Activated T-cell treated with anti-CD3 and anti-CD28 coated beads, Interleukin-2, amount 50 U/mL, for 24 hours (primary cell): ENCODE measurements at places on chromosomes 2 and 18.
A peak's percentile ranks its signal among the peaks of the same experiment; 100 is the strongest.

DNA sequence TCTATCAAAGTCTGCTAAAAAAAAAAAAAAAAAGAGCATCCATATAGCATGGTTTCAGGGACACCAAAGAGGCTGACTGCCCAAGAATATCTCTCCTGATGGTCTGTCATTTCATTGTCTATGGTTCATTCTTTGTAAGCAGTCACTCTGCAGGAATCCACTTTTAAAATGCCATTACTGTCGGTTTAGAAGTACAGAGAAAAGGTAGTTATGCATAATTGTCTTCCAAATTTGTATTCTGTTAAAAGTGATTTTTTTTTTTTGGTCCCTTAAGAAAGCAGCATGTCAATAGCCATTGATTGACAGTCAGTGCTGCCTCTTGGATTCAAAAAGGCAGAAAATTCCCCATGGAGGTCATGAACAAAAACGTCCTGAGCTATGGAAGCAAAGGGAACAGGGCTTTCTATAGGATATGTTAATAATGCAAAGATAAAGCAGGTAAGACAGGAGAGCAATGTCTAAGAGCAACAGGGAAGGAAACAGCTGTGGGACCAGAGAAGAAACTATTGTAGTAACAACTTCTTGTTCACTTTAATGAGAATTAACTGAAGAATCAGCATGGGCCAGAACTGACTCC, 245.8 kb downstream of the TMX3 start:
- DNase-seq = no peak
- peaks cover 6% of the 10 kb centered on the region for H3K4me1 ChIP-seq
- H3K4me3 ChIP-seq = no peak overlapping the region
- H3K27ac ChIP-seq = no peak overlapping the region
- H3K27me3 ChIP-seq = peaks cover 3% of the 10 kb centered on the region

DNA sequence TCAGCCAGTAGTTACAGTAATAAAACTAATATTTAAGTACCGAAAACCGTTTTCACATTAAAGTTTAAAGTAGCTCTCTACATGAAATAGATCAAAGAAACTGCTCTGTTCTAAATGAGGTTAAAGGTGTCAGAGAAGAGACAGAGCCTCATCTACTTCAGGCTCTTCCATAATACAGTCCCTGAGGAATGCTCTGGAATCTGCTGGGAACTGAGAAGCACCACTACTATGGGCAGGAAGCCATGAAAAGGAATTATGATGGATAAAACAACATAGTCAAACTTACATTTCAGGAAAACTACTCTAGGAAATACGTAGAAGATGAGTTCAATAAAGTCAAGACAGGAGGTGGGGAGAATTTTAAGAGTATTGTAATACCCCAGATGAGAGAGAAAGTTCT, 60.0 kb downstream of the ROCK1 start:
- no peaks in the 10 kb centered on the region for H3K27me3 ChIP-seq
- H3K27ac ChIP-seq = no peak overlapping the region
- H3K4me3 ChIP-seq = no peak overlapping the region
- H3K4me1 ChIP-seq = peaks cover 47% of the 10 kb centered on the region

DNA sequence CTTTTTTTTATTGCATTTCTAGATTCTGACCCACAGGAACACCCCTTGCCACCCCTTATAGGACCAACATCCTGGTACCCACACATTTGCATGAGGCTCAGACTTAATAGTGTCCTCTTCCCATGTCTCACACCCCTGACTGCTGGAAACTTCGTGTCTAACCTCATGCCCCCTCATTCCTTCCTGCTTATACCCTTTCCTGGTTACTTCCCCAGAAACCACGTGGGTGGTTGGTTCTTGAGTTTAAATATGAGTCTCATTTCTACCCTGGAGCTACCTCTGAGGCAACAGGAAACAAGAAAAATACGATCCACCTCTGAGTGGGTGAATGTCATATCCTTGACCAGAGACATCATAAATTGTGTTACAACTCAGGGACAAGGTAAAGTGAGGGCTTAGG, 1.6 kb downstream of the TNP1 start:
- no peak for DNase-seq
- no peaks in the 10 kb centered on the region for H3K36me3 ChIP-seq
- peaks cover 10% of the 10 kb centered on the region for H3K27me3 ChIP-seq

DNA sequence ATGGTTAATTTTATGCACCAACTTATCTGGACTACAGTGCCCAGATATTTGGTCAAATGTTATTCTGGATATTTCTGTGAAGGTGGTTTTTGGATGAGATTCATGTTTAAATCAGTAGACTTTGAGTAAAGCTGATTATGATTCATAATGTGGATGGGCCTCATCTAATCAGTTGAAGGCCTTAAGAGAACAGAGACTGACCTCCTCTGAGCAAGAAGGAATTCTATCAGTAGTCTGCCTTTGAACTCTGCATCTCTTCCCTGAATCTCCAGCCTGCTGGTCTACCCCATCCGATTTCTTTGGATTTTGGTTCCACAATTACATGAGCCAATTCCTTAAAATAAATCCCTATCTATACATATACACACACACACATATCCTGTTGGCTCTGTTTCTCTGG, 82.8 kb upstream of the MAP4K3 start:
- H3K27me3 ChIP-seq = no peaks in the 10 kb centered on the region
- H3K27ac ChIP-seq = no peak overlapping the region
- H3K4me3 ChIP-seq = no peak overlapping the region
- peaks cover 5% of the 10 kb centered on the region for H3K36me3 ChIP-seq
- no peak for DNase-seq

GRCh38 chr2:233208382-233209116, 42.9 kb upstream of the ATG16L1 start:
- no peak overlapping the region for H3K4me3 ChIP-seq
- peaks cover 38% of the 10 kb centered on the region for H3K36me3 ChIP-seq
- H3K4me1 ChIP-seq = peaks cover 7% of the 10 kb centered on the region
- DNase-seq = no peak
- H3K27ac ChIP-seq = peak overlapping the region; percentile 44
- no peaks in the 10 kb centered on the region for H3K27me3 ChIP-seq

DNA sequence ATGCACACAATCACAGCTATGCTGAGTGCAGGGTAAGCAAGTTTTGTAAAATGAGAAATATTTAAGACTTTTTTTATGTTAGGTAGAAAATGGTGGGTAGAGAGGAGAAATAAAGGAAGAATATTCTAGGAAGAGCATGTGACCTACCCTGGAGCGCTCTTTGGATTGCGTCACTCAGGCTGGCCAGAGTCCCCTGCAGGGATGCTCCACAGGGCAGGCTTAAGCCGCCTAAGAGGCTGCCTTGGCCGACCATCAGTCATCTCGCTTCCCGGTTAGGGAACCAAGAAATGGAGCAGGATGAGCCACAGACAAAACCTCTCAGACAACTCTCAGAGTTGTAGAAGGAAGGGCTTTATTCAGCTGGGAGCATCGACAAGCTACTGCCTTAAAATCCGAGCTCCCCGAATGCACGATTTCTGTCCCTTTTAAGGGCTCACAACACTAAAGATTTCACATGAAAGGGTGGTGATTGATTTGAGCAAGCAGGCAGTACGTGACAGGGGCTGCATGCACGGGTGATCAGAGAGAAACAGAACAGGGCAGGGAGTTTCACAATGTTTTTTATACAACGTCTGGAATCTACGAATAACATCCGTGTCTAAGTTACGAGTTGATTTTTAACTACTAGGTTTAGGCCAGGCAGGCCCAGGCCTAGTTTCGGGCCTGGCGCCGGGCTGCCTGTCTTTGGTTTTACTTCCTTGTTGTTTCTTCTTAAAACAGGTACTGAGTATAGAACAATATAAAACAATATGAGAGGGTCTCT, 1072.0 kb downstream of the CBLN2 start:
- H3K4me1 ChIP-seq = no peaks in the 10 kb centered on the region
- no peaks in the 10 kb centered on the region for H3K36me3 ChIP-seq
- H3K4me3 ChIP-seq = no peak overlapping the region
- no peak overlapping the region for H3K27ac ChIP-seq

DNA sequence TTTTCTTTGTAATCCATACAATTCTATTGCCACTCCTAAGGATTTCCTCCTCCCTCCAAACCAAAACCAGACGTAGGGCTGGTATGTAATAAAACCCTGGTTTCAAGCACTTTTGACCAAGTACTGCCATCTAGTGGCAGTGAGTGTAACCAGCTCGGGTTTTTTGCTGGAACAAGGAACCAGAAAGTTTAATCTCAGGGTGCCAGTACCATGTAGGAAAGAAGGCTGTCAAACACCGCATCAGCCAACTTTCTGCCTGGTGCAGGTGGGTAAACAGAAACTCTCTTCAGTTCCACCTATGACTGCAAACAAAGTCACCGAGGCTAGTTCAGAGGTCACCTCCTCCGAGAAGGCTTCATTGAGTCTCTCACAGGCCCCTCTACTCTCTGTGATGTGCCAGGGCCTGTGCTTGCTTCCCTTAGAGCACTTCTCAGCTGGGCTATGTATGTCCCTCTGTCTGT, 10.2 kb upstream of the THNSL2 start:
- peak; percentile 58 for DNase-seq
- no peaks in the 10 kb centered on the region for H3K36me3 ChIP-seq
- H3K27ac ChIP-seq = no peak overlapping the region
- H3K27me3 ChIP-seq = peaks cover 2% of the 10 kb centered on the region

DNA sequence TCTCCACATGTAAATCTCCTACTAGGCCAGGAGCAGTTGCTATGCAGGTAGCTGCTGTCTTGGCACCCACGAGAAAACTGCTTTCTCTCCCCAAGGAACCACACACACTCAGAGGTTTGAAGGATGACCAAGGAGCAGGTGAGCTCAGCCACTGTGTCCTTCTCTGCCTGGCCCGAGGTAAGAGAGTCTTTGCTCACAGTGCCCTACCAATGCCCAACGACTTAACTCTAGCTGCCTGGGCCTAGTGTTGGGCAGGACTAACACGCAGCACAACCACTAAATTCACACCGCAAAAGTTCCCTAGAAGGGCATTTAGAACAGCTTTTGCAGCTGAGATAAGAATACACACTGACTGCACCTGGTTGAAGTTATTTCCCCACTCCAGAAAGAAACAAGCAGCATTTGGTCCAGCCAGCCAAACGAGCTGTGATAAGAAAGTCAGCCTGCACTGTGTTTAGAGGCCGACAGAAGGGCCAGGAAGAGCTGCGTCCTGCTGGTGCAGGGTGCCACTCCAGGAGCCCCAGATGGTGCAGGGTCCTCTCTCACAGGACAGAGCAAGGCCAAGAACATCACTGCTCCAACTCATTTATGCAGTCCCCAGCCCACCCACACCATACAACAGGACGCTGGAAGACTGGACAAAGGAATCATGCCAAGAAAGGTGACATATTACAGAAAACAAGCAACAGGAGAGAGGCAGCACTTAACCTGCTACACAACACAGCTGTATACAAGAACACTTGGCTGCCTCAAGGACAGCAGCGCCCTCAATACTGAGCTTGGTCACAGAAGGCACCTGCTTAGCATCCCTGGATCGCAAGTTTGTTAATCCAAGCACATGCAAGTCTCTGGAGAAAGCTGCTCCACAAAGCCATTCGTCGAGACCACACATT, 12.5 kb downstream of the HDLBP start:
- no peaks in the 10 kb centered on the region for H3K27me3 ChIP-seq
- H3K36me3 ChIP-seq = peaks cover 24% of the 10 kb centered on the region
- H3K4me1 ChIP-seq = peaks cover 66% of the 10 kb centered on the region

DNA sequence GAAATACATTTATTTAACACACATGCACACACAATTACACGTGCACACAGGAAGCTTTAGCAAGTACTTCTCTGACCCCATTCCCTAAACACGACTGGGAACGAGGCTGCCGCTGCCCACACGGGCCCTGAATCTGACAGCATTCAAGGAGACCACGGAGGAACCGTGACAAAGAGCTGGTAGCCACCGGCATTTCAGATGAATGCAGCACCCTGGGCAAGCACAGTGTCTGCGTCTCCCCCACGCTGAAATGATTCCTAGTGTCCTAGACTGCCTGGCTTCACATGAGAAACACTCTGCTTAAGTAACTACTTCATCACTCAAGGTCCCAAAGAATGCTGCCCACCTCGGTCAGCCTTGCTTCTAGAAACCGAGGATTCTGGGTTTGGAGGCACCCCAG, 95.0 kb downstream of the HDAC4 start:
- no peak for DNase-seq
- peaks cover 14% of the 10 kb centered on the region for H3K36me3 ChIP-seq
- H3K4me1 ChIP-seq = peaks cover 47% of the 10 kb centered on the region
- no peak overlapping the region for H3K27ac ChIP-seq

- no peak for DNase-seq
- peaks cover 3% of the 10 kb centered on the region for H3K4me1 ChIP-seq
- H3K27ac ChIP-seq = no peak overlapping the region
- H3K27me3 ChIP-seq = no peaks in the 10 kb centered on the region
- no peak overlapping the region for H3K4me3 ChIP-seq
These were observed 36.3 kb downstream of the RTP5 start for GRCh38 chr2:241905716-241906377.

GRCh38 chr2:232075080-232075479, 113.6 kb downstream of the DIS3L2 start:
- no peak overlapping the region for H3K4me3 ChIP-seq
- peaks cover 53% of the 10 kb centered on the region for H3K4me1 ChIP-seq

- no peak for DNase-seq
- H3K27me3 ChIP-seq = no peaks in the 10 kb centered on the region
- H3K27ac ChIP-seq = peak overlapping the region; percentile 15
- H3K4me3 ChIP-seq = no peak overlapping the region
- peaks cover 27% of the 10 kb centered on the region for H3K4me1 ChIP-seq
These were observed 68.8 kb upstream of the CD28 start for GRCh38 chr2:203637471-203638167.

DNA sequence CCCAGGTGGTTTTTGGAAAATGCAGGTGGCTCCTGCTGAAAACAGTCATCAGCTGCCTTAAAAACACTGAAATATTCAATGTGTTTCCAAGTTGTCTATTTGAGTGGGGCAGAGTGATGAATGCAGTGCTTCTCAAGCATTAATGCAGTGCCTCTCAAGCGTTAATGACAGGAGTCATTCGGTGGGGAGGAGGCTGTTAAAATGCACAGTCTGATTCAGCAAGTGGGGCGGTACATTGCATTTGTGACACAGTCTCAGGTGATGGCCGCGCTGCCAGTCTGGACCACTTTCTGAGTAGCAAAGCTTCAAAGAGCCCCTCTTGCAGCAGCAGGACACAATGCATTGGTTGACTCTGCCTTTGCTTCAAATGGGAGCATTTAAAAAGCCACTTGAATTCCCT, 231.4 kb upstream of the RGPD4 start:
- DNase-seq = no peak
- no peaks in the 10 kb centered on the region for H3K36me3 ChIP-seq
- no peaks in the 10 kb centered on the region for H3K4me1 ChIP-seq
- H3K27me3 ChIP-seq = no peaks in the 10 kb centered on the region
- no peak overlapping the region for H3K4me3 ChIP-seq

DNA sequence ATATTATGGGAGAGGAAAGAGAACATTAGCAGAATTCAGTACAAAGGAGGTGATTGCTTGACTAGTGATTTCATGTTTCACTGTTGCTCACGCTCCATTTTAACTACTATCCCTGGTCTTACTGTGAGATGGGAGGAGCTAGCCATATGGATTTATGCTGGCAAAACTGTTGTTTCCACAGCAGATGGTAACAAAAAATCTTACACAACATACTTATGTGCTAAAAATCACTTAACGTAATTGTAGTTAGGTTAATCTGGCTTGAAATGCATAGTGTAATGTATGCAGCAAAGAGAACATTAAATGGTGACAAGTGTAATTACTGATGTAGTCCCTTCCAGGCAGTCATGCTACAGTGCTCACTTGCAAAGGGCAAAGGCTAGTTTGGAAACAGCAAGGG, 155.6 kb upstream of the LYPD1 start:
- H3K36me3 ChIP-seq = no peaks in the 10 kb centered on the region
- no peaks in the 10 kb centered on the region for H3K4me1 ChIP-seq
- H3K4me3 ChIP-seq = no peak overlapping the region
- H3K27ac ChIP-seq = no peak overlapping the region
- no peaks in the 10 kb centered on the region for H3K27me3 ChIP-seq

GRCh38 chr2:54574107-54574859, 118.2 kb downstream of the SPTBN1 start:
- H3K27me3 ChIP-seq = no peaks in the 10 kb centered on the region
- H3K4me1 ChIP-seq = peaks cover 98% of the 10 kb centered on the region
- DNase-seq = peak; percentile 64
- peaks cover 3% of the 10 kb centered on the region for H3K36me3 ChIP-seq
- H3K4me3 ChIP-seq = peak overlapping the region; percentile 68
